ENCODE measurements at places on chromosomes 6 and 20.

- DNase-seq, result no peak
These were observed 86.2 kb downstream of the TFAP2C start for GRCh38 chr20:56715309-56715708.

- no peak for DNase-seq
These were observed 2.1 kb downstream of the GFOD1 start for GRCh38 chr6:13485303-13485702.

DNA sequence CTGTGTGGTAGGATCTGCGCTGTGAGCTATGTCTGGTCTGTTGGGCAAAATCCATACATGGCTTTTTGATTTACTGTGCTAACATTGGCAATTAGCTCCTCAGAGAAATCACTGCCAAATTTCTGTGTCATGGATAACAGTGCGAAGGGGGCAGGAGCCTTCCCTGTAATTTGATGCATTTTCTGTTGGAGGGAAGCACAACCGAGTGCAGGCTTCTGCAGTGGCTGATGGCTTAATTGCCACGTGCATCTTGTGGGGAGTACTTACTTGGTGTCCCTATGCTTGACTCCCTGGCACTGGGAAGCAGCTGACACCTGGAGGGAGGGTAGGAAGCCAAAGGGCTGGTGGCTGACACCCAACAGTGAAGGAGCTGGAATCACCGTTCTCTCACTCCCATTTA is 99.3 kb upstream of the PROKR2 start:
- no peak for DNase-seq

DNA sequence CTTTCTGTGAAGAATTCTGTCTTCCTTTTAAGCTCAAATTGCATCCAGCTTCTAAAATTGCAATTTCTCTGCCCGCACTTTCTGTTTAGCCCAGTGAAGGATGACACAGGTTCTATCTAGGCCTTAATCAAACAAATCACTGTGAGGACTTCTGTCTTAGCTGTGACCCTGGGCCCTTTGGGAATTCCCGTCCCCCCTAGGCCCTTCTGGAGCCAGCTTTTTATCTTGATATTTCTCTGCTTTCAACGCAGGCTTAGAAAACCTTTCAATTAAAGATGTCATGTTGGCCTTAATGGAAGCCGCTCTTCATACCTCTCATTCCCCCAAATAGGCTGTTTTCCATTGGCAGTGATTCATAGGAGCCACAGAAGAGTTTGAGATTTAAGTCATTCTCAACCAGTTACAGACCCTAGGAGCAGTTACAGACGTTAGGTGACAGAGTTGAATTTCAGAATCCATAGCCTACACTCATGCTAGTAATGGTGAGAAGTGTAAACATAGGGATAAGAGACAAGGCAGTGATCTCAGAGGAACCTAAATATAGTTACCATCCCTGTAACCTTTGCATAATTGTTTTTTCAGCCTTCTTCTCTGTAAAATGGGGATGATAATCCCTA is 74.8 kb upstream of the FLRT3 start:
- no peak for DNase-seq

DNA sequence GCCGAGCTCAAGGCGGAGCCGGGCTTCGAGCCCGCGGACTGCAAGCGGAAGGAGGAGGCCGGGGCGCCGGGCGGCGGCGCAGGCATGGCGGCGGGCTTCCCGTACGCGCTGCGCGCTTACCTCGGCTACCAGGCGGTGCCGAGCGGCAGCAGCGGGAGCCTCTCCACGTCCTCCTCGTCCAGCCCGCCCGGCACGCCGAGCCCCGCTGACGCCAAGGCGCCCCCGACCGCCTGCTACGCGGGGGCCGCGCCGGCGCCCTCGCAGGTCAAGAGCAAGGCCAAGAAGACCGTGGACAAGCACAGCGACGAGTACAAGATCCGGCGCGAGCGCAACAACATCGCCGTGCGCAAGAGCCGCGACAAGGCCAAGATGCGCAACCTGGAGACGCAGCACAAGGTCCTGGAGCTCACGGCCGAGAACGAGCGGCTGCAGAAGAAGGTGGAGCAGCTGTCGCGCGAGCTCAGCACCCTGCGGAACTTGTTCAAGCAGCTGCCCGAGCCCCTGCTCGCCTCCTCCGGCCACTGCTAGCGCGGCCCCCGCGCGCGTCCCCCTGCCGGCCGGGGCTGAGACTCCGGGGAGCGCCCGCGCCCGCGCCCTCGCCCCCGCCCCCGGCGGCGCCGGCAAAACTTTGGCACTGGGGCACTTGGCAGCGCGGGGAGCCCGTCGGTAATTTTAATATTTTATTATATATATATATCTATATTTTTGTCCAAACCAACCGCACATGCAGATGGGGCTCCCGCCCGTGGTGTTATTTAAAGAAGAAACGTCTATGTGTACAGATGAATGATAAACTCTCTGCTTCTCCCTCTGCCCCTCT is 1.1 kb downstream of the CEBPB start:
- DNase-seq, result peak; percentile 84

DNA sequence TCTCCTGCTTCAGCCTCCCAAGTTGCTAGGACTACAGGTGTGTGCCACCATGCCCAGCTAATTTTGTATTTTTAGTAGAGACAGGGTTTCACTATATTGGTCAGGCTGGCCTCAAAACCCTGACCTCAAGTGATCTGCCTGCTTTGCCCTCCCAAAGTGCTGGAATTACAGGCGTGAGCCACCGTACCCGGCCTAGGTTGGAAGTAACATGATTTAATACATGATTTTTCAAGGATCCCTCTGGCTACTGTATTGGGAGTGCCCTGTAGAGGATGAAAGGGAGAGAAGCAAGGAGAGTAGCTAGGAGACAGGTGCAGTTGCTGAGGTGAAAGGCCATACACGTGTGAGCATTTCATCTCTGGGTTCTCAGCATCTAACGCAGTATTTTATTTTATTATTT is 2.6 kb upstream of the NCOA3 start:
- no peak for DNase-seq

- no peak for DNase-seq
These were observed 210.4 kb downstream of the ALDH8A1 start for GRCh38 chr6:134739299-134740026.

GRCh38 chr6:136213853-136214252 is 36.3 kb downstream of the MTFR2 start:
- DNase-seq, result no peak

GRCh38 chr6:16739329-16739801 is 21.9 kb downstream of the ATXN1 start:
- no peak for DNase-seq

DNA sequence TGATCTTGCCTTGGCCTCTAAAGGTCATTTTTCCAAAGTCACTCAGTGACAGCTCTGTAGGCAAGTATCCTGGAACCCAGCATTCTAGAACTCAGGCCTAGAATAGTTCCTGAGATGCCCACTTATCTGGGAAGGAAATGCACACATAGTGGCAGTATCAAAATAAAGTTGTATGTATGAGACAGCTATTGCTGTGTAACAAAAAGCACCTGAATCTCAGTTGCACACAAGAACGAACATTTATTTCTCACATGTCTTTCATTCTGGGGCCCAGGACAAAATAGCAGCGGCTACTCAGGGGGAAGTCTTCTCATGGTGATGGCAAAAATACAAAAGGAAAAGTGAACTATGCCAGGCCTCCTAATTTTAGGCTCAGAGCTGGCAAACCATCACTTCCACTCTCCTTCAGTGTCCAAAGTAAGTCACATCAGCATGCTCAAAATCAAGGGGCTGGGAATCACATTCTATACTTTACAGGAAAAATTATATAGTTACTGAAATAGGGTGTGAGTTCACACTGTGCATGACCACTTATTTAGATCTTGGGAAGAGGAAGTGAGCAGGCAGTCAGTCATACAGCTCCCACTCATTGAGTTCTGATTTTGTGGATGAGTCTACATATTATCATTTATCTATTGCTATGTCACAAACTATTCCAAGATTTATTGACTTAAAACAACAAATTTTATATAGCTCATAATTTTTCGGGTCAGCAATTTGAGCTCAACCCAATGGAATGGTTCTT is 133.7 kb upstream of the RIN2 start:
- no peak for DNase-seq

DNA sequence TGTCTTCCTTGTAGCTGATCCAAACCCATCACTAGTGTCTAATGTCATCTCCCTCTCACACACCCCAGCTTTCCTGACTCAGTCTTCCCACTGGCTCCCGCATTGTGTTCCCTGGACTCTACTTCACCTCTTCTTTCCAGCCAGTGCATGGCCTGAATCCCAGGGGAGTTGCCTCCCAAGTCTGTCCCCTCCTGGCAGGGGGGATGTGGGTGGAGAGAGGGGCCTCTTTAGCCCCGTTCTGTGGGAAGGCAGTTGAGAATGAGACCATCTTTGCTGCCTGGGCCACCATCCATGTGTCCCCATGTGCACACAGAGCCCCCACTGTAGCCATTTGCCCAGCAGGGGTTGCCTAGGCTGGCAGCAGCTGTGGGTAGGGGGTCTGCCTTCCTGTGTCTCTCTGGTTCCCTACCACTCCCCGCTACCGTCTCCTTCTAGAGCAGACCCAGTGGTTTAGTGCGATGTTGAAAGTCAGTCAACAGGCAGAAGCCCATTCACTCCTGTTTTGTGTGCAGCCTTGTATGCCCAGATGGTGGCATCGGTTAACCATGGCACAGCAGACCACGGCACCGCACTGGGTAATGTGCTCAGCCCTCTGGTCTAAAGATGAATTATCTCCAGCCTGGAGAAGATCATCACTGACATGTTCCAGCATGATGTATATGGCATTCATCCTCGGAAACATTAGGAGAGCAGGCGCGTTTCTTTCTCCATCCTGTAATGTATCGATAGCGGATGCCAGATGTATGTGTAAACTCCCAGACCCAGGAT is 178.8 kb upstream of the SNX9 start:
- DNase-seq, result no peak

- no peak for DNase-seq
These were observed 36.4 kb downstream of the XRN2 start for GRCh38 chr20:21339499-21339898.

- DNase-seq, result peak; percentile 83
These were observed 10.7 kb upstream of the KCNK15 start for GRCh38 chr20:44734938-44735337.

- peak; percentile 84 for DNase-seq
These were observed 41.3 kb downstream of the SPDEF start for GRCh38 chr6:34514593-34515472.

GRCh38 chr6:160188773-160189172 is 67.2 kb downstream of the SLC22A1 start:
- DNase-seq, result no peak

GRCh38 chr20:17747431-17747846 is 47.7 kb downstream of the BANF2 start:
- no peak for DNase-seq

GRCh38 chr20:24117383-24117782 is 128.8 kb upstream of the GGTLC1 start:
- peak; percentile 29 for DNase-seq

- peak; percentile 80 for DNase-seq
These were observed 39.2 kb downstream of the PLAGL2 start for GRCh38 chr20:32168184-32168910.

DNA sequence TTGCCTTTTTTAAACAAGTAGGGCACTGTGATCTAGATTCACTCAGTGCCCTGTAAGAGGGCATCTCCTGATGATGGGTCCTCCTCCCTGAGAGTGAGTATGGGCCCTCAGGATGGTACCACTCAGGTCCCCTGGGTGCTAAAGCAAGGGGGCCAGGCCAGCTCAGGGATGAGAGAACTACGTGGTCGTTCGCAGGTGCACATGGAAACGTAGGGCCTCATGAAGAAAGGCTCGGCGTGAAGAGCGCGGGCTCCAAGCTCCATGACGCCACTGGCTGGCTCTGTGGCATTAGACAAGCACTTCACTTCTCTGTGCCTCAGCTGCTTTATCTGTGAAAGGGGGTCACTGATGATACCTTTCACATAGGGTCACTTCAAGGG is 50.7 kb downstream of the SYNJ2 start:
- no peak for DNase-seq

- no peak for DNase-seq
These were observed 9.3 kb upstream of the ZFP64 start for GRCh38 chr20:52200870-52201269.

GRCh38 chr20:16459019-16459700 is 114.1 kb downstream of the KIF16B start:
- DNase-seq, result no peak

All from endodermal cell (in vitro differentiated cells).